Activated CD8-positive, alpha-beta memory T cell treated with anti-CD3 and anti-CD28 coated beads for 48 hours (primary cell): ENCODE measurements at places on chromosomes 2 and 18.

DNA sequence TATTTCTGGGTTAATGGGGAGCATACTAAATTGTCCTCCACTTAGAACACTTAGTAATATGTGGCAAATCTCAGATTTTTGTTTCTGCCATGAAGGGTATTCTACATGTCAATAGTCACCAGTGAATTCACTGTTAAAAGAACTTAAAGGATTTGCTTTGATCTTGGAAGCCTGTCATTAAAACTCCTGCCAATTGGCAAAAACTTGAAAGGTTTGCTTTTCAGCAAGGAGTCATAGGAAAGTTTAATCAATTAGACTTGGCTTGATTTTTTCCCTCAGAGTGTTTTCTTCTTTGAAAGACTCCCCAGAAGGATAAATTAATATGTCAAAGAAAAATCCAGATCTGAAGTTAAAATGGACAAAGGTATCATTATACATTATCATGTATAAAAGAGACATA, 671.9 kb upstream of the PKDCC start:
- DNase-seq: no peak

DNA sequence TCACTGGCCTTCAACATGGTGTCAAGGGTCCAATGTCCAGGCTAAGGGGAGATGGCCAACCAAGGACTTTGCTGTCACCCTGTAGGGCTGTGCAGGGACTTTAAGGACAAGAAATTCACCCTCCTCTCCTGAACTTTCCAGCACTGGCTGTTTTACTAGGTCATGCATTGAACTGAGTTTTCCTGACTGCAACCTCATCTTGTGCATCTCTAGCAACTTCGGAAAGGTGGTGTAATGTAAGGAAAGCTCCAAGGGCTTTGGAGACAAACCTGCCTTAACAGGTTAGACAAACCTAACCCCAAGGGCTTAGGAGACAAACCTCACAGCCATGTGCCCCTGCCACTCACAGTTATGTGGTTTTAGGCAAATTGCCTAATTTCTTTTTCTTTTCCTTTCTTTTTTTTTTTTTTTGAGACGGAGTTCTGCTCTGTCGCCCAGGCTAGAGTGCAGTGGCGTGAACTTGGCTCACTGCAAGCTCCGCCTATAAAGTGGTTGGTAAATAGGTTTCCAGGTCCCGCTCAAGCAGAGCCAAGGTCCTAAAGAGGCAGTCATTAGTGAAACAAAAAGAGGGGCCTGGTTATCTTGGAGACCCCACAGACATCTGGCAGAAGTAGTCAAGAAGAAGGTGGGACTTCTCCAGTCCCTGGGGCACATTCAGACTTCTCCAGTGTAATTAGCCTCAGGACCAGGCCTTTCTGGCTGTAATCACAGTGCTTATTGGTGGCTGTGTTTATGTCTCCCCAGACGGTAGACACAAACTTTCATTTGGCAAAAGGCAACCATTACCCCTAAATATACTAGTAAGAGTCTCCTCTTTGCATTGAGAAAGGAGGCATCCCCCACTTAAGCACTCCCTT, 37.6 kb upstream of the PMAIP1 start:
- no peak for DNase-seq

DNA sequence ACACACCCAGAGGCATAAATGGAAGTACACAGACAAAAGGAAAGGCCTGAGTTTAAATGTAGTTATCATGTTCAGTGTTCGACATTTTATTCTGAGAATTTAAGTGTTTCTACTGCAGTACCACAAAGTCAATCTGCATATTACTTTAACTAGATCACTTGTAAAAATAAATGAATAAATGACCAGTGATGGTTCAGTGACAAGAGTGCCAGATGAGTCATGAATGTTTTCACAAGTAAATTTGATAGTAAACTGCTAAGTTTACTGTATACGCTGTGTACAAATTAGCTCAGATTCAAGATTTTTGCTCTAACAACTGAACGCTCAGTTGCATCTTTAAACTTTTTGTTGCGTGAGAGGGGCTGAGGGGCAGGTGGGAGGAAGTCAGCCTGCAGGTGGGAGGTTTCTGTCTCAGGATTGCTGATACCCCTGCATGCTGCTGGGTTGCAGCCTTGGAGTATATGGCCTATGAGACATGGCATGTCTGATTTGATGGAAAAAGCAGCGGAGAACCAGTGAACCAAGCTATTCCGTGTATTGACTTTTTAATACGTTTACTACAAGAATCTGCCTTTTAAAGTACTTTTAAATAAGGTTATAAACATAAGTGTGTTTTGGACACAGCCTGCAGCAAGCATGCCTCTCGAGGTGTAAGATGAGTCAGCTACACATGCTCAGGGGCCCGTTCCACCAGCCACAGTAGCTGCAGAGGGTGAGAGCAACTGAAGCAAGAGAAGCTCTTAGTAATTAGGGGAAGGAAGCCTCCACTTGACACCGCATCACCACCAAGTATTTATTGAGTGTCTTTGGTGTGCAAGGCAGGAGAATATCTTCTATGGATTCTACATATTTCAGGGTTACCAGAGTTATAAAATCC, 245.1 kb downstream of the NEDD4L start:
- no peak for DNase-seq

GRCh38 chr2:67498931-67499330, 101.8 kb downstream of the ETAA1 start:
- no peak for DNase-seq

DNA sequence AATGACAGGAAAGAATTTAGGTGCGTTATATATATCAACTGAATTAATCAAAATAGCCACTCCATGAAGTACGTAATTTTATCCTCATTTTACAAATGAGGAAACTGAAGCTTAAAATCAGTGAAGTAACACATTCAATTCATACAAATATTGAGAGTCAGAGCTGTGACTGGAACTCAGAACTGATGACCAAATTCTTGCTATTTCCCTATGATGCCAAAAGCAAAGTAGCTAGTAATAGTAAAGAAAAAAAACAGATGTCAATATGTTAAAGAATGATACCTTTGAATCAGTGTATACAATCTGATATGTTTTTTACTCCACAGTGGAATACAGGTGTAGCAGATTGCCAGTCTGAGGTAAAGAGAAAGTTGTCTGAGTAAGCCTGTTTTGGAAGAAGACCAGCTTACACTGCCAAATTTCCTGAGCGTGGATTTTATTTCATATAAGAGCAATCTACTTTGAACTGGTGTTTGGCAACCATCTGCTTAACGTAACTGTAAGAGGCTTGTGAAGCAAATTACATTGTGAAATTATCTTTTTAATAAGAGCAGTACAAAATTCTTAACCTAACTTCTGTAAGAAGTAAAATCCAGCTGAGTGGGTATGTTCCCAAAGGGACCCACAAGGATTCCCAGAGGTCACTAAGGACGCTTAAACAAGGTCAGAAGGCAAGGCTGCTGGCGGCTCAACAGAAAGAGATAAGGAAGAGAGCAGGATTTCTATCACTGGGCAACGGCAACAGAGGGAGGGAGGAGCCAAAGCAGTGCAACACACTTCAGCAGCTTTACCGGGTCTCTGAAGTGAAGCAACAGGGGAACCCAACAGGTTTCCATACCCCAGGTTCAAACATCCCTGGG, 85.6 kb downstream of the IKZF2 start:
- DNase-seq: no peak

DNA sequence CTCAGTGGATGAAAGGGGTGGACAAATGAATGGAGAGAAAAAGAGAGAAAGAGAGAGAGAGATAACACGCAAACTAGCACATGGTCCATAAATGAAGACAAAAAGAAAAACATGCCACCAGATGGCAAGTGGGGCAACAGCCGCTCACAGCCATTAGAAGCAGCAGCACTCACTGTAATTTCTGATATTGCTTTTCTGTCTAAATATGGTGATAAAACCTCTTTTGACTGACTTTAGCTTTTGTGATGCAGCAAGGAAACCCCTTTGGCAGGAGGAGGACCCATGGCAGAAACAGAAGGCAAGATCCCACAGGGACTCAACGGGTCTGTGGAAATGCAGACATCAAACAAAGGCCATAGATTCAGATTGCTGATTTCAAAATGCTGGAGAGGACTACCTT, 88.0 kb upstream of the CDH20 start:
- no peak for DNase-seq

- DNase-seq: no peak
Observed at GRCh38 chr18:38611036-38611964, 1045.7 kb upstream of the CELF4 start.

GRCh38 chr2:172179045-172179701, 76.5 kb upstream of the DLX2 start:
- DNase-seq: no peak

- no peak for DNase-seq
Observed at GRCh38 chr2:230899786-230900185, 25.3 kb downstream of the GPR55 start.

GRCh38 chr2:46827274-46828134, 88.1 kb downstream of the MCFD2 start:
- DNase-seq: no peak

- no peak for DNase-seq
Observed at GRCh38 chr2:19902216-19902740, 495 bp upstream of the TTC32 start.
